ENCODE measurements at places on chromosomes 2 and 18. TPM values are rescaled to one million over a fixed set of nuclear protein-coding genes. Genes with fewer than 3 reads are reported as not detected.

DNA sequence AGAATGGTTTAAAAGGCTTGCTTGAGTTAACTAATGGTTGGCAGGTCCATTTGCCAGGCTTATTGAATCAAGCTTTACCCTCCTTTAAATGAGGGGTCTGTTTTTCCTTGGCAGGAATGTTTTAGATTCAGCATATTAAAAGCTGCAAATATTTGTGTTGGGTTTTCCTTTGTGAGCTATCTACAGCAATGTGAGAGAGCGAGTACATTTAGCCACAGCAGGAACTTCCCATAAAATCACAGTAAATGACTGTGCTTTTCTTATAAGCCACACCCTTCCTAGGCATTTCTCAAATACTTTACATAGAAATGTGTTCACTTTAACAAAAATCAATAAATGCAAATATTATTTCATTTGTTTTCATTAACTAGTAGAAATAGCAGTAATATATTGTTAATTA lies 23.9 kb downstream of the CALCRL start:
- DNase-seq = no peak

GRCh38 chr2:120798567-120799247 lies 63.0 kb downstream of the GLI2 start:
- no peak for DNase-seq

Gene UGT1A4
- total RNA-seq = 0.21 TPM

Gene FAM228A
- not detected for total RNA-seq

GRCh38 chr18:23916338-23916737 lies 98.2 kb upstream of the TTC39C start:
- DNase-seq = no peak

Measured in GM12878 (cell line).